ENCODE measurements at places on chromosomes 1 and 21.

DNA sequence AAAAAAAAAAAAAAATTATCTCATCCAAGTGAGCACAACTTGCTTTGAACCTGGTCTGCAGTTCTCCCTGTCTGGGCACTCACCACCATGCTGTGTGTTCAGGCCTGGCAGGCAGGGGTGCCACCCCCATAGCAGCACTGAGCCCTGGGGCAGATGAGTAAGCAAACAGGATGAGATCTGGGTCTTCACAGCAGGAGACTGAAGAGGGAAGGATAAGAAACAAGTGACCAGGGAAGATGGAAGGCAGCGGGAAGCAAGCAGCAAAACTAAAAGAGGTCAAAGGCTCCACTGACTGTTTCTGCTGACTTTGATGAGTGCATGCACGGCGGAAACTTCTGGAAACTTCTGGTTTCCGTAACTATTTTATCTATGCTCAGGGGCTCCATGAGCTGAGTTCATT, 133.5 kb upstream of the SOD1 start:
- H3K4me3 ChIP-seq: no peak overlapping the region
- H3K36me3 ChIP-seq: no peaks in the 10 kb centered on the region
- no peaks in the 10 kb centered on the region for H3K27me3 ChIP-seq
- no peak overlapping the region for H3K27ac ChIP-seq
- no peak for DNase-seq
- H3K4me1 ChIP-seq: peaks cover 7% of the 10 kb centered on the region

DNA sequence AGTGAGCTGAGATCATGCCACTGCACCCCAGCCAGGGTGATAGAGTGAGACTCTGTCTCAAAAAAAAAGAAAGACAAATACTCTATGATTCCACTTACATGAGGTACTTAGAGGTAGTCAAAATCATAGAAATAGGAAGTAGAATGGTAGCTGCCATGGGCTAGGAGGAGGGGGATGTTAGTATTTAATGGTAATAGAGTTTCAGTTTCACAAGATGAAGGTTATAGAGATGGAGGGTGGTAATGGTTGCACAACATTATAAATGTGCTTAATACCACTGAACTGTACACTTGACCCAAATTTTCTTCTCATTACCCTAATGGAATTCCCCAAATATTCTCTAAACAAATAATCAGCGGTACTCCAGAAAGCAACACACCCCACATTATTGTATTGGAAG, 12.8 kb downstream of the EIF2B3 start:
- no peak for DNase-seq
- peaks cover 15% of the 10 kb centered on the region for H3K36me3 ChIP-seq
- no peak overlapping the region for H3K4me3 ChIP-seq
- H3K27ac ChIP-seq: no peak overlapping the region
- no peaks in the 10 kb centered on the region for H3K27me3 ChIP-seq
- no peaks in the 10 kb centered on the region for H3K4me1 ChIP-seq

DNA sequence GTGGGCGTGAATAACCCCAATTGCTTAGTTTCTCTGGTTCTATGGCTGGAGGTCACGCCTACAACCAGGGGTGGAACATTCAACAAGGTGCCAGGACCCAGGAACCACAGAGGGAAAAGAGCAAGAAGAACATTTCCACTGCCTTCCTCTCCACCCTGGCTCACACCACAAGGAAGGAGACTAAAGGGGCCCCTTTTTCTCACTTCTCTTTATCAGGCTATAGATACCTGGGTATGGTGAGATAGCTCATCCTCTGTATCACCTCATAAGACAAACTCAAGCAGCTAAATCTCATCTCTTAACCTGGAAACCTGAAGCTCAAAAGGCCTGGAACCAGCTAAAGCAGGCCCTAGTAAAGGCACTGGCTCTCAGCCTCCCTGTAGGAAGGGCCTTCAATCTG, 438.8 kb upstream of the OLFM3 start:
- H3K36me3 ChIP-seq: no peaks in the 10 kb centered on the region
- no peaks in the 10 kb centered on the region for H3K27me3 ChIP-seq
- no peak overlapping the region for H3K27ac ChIP-seq
- no peak for DNase-seq

DNA sequence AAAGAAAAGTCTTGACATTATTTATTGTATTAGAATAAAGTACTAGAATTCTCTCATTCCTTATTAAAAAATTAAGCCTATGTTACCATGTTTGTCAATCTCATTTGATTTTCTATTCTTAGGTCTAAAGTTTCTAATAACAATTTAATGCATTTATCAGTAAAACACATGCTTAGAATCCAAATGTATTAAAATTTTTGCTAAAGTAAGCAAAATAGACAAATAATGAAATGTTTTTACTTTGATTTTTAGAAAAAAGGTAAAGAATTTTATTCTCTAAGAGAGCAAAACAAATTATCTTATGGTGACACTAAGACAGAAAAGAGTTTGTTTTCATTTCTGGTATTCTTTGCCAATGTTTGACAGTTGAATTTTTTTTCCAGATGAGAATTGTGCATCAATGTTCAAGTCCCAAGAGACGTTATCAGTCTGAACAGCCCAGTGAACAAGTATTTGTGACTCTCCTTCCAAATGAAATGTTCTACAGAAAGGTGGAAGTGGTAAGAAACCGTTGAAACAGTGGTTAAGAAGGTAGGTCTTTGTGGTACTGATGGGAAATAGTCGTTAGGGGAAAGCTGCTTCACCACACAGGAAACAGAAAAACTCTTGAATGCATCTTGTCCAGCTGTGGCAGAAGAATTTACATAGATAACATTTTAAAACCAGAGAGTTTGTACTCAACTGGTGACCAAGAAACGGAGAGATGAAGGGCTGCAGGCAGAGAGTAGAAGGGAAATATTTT, 402.5 kb downstream of the PTPRC start:
- H3K36me3 ChIP-seq: no peaks in the 10 kb centered on the region
- H3K27ac ChIP-seq: no peak overlapping the region
- DNase-seq: no peak
- no peaks in the 10 kb centered on the region for H3K27me3 ChIP-seq
- H3K4me1 ChIP-seq: no peaks in the 10 kb centered on the region

GRCh38 chr1:107459204-107459904, 318.5 kb downstream of the NTNG1 start:
- H3K36me3 ChIP-seq: no peaks in the 10 kb centered on the region
- no peak overlapping the region for H3K27ac ChIP-seq
- no peaks in the 10 kb centered on the region for H3K4me1 ChIP-seq
- no peak overlapping the region for H3K4me3 ChIP-seq
- H3K27me3 ChIP-seq: no peaks in the 10 kb centered on the region
- DNase-seq: no peak

DNA sequence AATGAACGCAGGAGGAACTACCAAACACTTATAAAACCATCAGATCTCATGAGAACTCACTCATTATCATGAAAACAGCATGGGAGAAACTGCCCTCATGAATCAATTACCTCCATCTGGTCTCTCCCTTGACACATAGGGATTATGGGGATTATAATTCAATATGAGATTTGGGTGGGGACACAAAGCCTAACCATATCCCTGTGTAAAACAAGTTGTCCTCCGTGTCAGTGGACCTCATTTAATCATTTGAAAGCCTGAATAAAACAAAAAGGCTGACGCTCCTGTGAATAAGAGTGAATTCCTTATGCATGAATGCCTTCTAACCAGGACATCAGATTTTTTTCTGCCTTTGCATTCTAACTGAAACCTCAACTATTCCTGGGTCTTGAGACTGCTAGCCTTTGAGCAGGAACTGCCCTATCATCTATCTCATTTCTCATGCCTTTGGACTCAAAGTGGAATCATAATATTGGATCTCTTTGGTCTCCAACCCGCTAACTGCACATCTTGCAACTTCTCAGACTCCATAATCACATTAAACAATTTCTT, 648.8 kb downstream of the ADGRL2 start:
- no peak for DNase-seq
- H3K27me3 ChIP-seq: no peaks in the 10 kb centered on the region
- H3K4me1 ChIP-seq: peaks cover 9% of the 10 kb centered on the region

DNA sequence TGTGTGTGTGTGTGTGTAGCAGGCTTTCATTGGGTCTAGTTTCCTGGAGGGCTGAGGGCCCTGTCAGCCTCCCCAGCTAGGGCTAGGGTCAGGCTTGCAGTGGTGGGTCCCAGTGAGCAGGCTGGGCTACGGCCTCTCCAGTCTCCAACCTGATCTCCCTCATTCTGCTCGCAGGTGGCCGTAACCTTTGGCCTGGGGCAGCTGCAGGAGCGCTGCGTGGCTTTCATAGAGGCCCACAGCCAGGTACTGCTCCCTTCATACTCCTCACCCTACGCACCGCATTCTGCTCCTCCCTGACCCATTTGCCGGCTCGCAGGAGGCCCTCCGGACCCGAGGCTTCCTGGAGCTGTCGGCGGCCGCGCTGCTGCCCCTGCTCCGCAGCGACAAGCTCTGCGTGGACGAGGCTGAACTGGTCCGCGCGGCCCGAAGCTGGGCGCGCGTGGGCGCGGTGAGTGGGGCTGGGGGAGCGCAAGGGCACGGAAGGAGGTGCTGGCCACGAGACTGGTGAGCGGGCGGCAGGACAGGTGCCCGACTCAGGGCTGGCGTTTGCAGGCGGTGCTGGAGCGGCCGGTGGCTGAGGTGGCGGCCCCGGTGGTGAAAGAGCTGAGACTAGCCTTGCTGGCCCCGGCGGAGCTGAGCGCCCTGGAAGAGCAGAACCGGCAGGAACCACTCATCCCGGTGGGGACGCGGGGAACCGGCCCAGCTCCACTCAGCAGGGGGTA, 4.7 kb downstream of the BTBD19 start:
- H3K27me3 ChIP-seq: no peaks in the 10 kb centered on the region
- H3K4me3 ChIP-seq: no peak overlapping the region
- DNase-seq: peak; percentile 36
- no peaks in the 10 kb centered on the region for H3K36me3 ChIP-seq
- peaks cover 56% of the 10 kb centered on the region for H3K4me1 ChIP-seq

DNA sequence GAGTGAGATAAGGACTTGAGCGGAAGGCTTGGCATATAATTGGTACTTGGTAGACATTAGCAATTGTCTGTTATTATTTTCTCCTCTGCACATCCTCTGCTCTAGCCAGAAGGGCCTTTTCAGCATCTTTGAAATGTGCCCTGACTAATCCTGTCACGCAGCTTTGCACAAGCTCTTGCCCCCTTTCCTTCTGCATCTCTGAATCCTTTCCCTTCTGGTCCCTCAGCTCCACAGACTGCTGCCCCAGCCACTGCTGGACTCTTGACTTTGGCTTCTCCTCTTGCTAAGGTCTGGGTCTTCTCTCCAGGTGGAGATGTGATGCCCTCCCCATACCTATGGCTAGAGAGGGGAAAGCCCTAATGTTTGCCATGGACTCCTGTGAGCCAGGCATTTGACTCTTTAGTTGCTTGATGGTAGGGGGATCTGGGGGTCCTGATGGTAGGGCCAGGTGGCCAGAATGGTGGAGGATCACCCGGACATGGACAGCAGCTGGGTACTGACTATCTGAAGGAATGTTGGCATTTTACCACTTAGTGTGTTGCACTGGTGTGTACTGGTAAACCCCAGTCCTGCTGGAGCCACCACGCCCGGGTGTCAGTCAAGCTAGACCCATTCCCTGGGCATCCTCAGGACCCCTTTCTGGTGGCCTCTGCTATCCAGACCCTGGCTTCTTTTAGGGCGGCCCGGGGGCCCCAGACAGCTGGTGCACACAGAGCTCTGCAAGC, 4.4 kb downstream of the HPCA start:
- H3K27ac ChIP-seq: no peak overlapping the region
- H3K4me1 ChIP-seq: peaks cover 24% of the 10 kb centered on the region

- no peak overlapping the region for H3K4me3 ChIP-seq
- no peak overlapping the region for H3K27ac ChIP-seq
- no peak for DNase-seq
- peaks cover 13% of the 10 kb centered on the region for H3K4me1 ChIP-seq
Measured at GRCh38 chr1:2629627-2630497, 3.0 kb downstream of the MMEL1 start.

DNA sequence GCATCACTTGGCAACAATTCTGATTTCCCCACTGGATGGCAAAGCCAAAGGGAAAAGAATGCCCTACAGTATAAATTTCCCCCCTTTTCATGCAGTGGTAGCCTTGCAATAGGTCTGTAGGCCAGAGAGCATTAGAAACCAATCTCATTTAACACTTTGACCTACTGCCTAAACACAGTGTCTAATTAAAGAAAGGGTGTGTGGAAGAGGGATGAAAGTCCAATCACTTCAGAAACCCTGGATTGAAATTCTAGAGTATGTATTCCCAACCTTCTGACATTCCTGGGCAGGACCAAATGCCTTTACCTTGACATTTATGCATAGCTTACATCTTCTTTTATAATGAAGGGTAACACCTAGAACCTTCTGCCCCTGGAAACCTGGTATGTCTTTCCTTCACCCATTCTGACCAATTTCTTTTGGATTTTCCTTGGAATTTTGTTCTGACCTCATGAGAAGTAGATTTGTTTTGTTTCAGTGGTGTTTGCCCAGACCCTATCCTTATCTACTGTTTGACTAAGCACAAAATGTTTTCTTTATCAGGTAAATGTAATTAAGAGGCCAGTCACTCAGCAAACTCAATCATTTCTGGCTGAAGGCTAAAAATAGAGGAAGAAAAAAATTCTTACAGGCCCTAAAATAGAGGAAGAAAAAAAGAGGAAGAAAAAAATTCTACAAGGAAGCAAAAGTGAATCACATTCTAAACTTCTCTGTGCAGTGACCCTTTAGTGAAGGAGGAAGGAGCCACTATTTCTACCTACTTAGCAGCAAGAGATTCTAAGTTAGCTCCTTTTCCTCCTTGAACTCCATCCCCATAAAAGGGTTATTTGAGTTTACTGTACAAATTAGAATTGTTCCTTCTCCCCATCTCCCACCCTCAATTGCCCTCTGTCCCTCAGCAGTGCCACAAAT, 129.5 kb upstream of the DSCAM start:
- H3K27me3 ChIP-seq: no peaks in the 10 kb centered on the region
- DNase-seq: no peak
- no peaks in the 10 kb centered on the region for H3K36me3 ChIP-seq

DNA sequence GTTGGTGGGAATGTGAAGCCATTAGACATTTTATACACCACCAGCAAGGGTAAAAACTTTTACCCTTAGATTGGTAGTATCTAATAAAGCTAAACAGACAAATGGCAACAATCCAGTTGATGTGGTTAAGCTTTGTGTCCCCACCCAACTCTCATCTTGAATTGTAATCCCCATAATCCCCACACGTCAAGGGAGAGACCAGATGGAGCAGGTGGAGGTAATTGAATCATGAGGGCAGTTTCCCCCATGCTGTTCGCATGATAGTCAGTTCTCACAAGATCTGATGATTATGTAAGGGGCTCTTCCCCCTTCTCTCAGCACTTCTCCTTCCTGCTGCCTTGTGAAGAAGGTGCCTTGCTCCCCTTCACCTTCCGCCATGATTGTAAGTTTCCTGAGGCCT, 602.3 kb downstream of the NUF2 start:
- no peak overlapping the region for H3K4me3 ChIP-seq
- no peaks in the 10 kb centered on the region for H3K27me3 ChIP-seq
- no peak for DNase-seq
- no peaks in the 10 kb centered on the region for H3K4me1 ChIP-seq

GRCh38 chr1:198424441-198424840, 116.0 kb downstream of the ATP6V1G3 start:
- no peak overlapping the region for H3K4me3 ChIP-seq
- no peaks in the 10 kb centered on the region for H3K27me3 ChIP-seq
- no peak for DNase-seq
- H3K27ac ChIP-seq: no peak overlapping the region

- no peak for DNase-seq
- peaks cover 31% of the 10 kb centered on the region for H3K4me1 ChIP-seq
- no peak overlapping the region for H3K4me3 ChIP-seq
- no peaks in the 10 kb centered on the region for H3K27me3 ChIP-seq
Measured at GRCh38 chr1:40851643-40852042, 10.5 kb downstream of the CITED4 start.

GRCh38 chr1:53273526-53273925, 35.2 kb upstream of the MAGOH start:
- H3K36me3 ChIP-seq: no peaks in the 10 kb centered on the region
- no peaks in the 10 kb centered on the region for H3K27me3 ChIP-seq
- no peak for DNase-seq
